Fibroblast of lung (primary cell): ENCODE measurements at places on chromosomes 11 and 22. TPM values are rescaled to one million over a fixed set of nuclear protein-coding genes. Genes with fewer than 3 reads are reported as not detected.

GRCh38 chr11:9947231-9947864, 283.5 kb downstream of the SWAP70 start:
- H3K36me3 ChIP-seq, result no peaks in the 10 kb centered on the region
- DNase-seq, result no peak
- H3K27ac ChIP-seq, result no peak overlapping the region
- no peak overlapping the region for H3K4me3 ChIP-seq

DNA sequence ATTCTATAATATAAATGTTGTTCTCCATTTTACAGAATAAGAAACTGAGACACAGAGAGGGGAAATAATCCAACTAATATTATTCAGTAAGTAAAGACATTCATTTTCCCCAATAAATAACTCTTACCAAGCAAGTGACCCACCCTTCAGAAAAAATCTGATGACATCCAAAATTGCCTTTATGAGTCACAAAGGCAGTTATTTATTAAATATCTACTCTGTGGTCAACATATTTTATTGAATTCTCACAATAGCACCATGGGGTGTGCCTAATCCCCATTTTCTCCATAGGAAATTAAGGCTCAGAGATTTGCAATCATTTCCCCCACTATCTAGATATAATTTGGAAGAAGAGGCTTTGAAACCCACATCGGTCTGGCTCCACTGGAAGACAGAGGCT, 161.5 kb upstream of the ISX start:
- no peak for DNase-seq
- H3K27me3 ChIP-seq, result no peaks in the 10 kb centered on the region
- H3K27ac ChIP-seq, result no peak overlapping the region
- no peaks in the 10 kb centered on the region for H3K36me3 ChIP-seq
- no peaks in the 10 kb centered on the region for H3K4me1 ChIP-seq

DNA sequence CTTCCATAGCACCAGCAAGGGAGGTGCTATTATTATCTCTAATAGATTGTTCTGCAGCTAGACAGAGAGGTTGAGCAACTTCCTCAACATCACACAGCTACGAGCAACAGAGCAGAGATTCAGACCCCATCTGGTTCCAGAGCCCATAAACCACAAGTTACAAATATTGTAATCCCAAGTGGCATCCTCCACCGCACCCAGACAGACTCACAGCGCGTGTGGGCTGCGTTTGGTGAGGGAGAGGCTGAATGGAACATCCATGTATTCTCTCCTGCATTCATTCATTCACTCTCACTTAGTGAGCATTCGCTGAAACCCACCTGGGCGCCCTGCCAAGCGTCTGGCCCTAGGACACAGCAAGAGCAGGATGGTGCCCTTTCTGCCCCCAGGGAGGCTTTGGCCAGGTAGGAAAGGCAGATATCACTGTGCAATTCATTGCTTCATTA, 33.5 kb downstream of the LIF start:
- H3K27ac ChIP-seq, result peak overlapping the region; percentile 92
- H3K4me1 ChIP-seq, result peaks cover 24% of the 10 kb centered on the region
- H3K36me3 ChIP-seq, result no peaks in the 10 kb centered on the region
- H3K27me3 ChIP-seq, result no peaks in the 10 kb centered on the region

DNA sequence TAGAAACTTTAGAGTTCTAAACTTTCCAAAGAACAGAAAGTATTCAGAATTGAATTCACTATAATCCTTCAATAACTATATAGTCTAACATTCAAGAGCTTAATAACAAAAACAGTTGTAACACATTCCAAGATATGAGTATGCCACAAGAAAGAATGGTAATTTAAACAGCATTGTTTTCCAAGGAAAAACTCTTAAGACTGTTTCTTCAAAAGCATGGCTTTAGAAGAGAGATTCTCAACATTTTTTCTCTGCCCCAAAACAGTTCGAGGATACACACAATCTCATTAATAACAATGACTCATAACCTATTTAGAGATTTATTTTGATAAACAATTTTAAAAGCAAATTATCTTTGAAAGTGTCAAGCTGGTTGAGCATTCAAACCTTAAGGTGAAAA, 16.7 kb upstream of the ARHGAP32 start:
- H3K4me1 ChIP-seq, result no peaks in the 10 kb centered on the region
- no peak for DNase-seq
- no peaks in the 10 kb centered on the region for H3K36me3 ChIP-seq
- H3K27me3 ChIP-seq, result no peaks in the 10 kb centered on the region
- no peak overlapping the region for H3K27ac ChIP-seq
- no peak overlapping the region for H3K4me3 ChIP-seq

DNA sequence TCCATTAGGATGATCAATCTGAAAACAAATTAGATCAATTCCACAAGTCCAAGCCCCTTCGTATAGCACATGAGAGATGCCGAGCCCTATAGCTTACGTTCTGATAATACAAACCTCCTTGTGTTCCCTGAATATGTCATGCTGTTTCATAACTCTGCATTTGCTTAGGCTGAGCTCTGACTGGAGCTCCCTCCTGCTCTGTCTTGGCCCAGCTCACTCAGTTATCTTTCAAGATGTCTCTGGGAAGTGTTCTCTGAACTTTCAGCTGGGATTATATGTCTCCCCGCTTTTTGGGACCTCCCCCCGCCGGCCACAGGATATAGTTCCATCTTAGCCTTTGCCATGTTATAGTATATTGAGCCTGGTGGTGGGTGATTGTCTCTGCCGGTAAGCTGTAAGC, 44.0 kb downstream of the FDX1 start:
- H3K27ac ChIP-seq, result no peak overlapping the region
- no peaks in the 10 kb centered on the region for H3K36me3 ChIP-seq
- no peaks in the 10 kb centered on the region for H3K27me3 ChIP-seq
- H3K4me1 ChIP-seq, result peaks cover 9% of the 10 kb centered on the region

DNA sequence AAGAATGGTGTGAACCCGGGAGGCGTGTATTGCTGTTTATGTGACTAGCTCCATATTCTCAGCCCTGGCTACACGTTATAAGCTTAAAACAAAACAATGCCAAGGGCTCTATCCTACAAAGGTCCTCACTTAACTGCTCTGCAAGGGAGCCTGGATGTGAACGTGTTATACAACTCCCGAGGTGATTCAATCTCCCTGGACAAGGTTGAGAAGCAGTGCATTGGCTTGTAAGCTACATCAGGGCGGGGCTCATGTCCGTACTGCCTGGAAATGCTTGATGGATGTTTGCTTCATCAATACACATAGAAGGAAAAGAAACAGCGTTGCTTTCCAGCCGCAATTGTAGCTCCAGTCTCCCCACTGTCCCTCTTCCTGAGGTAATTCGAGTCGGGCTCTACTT, 256.9 kb upstream of the SYN3 start:
- no peak overlapping the region for H3K4me3 ChIP-seq
- H3K36me3 ChIP-seq, result no peaks in the 10 kb centered on the region
- no peaks in the 10 kb centered on the region for H3K27me3 ChIP-seq
- H3K27ac ChIP-seq, result no peak overlapping the region
- no peaks in the 10 kb centered on the region for H3K4me1 ChIP-seq

DNA sequence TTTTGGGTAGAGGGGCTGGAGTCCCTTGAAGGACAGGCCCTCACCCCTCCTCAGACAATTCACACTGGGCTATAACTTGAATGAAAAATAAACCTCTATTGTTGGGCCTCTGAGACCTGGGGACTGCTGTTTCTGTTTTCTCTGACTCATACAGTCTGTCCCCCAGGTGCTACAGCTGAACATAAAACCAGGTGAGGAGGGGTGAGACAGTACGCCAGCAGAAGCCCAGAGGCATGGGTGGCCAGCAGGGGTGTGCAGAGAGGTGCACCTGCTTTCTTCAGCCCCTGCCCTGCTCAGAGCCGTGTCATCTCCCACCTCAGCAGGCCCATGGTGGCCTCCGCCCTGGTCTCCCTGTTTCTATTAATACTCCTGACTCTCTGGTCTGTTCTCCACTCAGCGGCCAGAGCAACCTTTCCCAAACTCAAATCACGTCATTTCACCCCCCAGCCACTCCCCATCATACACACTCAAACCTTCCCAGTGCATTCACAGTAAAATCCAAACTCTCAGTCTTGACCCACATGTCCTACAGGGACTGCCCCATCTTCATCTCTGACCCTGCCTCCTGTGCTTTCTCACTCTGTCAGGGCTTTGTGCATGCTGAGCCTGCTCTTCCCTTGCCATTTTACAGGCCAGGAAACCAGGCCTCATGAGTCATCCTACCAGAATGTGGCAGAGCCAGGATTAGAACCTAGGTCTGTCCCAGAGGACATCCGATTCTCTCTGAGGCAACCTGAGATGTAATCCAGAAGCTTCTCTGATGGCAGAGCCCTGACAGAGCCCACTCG, 5.4 kb upstream of the IL2RB start:
- no peak for DNase-seq
- no peak overlapping the region for H3K27ac ChIP-seq
- H3K4me1 ChIP-seq, result no peaks in the 10 kb centered on the region

- DNase-seq, result no peak
- peaks cover 3% of the 10 kb centered on the region for H3K4me1 ChIP-seq
- no peaks in the 10 kb centered on the region for H3K36me3 ChIP-seq
- no peaks in the 10 kb centered on the region for H3K27me3 ChIP-seq
- no peak overlapping the region for H3K4me3 ChIP-seq
- no peak overlapping the region for H3K27ac ChIP-seq
These were observed 100.2 kb upstream of the GAL start for GRCh38 chr11:68584097-68584496.

DNA sequence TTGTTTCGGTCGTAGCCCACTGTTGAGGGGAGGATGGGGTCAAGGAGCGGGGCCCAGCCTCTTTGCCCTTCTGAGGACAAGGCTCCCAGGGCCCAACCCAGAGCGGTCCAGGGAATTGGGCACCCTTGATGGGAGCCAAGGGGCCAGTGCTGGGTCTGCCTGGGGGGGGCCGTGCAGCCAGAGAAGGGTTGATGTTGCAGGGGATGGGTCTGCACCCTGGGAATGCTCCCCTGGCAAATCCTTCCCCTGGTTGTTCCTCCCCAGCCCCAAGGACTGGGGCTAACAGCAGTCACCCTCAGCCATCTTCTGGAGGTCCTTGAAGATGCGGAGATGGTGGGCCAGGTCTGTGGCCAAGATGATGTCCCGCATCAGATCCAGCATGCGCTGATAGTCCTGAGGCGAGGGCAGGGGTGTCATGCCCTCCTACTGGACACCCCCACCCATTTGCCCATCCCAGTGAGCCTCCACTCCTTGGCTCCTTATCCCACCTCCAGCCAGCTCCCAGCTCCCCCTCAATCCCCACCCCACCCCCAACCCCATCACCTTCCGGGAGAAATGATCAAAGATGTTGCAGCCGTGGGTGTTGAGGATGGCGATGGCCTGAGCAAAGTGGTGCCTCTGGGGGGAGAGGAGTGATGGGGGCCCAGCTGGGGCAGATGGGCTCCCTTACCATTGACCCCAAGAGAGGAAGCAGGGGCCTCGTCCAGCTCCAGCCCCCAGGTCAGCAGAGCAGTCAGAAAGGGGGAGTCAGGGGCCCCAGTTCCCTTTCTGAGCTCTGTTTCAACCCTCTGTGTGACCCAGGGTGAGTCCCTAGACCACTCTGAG, 95.0 kb downstream of the PDE2A start:
- no peaks in the 10 kb centered on the region for H3K4me1 ChIP-seq
- no peak overlapping the region for H3K4me3 ChIP-seq
- peaks cover 2% of the 10 kb centered on the region for H3K27me3 ChIP-seq
- DNase-seq, result no peak
- no peak overlapping the region for H3K27ac ChIP-seq

DNA sequence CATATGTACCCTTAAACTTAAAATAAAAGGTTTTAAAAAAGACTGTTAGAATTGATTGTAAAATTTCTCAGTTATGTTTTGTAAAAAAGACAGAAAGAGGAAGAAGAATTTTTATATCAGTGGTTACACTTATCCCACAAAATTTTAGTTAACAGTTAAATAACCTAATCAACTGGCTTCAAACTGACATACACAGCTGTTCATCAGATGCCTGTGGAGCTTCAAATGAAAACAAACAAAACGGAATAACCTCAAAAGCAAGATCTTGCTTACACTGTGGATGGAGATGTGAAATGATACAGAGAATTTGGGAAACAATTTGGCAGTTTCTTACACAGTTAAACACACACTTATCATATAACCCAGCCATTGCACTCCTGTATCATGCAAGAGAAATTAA, 521.0 kb downstream of the ETS1 start:
- DNase-seq, result no peak
- H3K36me3 ChIP-seq, result no peaks in the 10 kb centered on the region
- no peak overlapping the region for H3K27ac ChIP-seq
- no peaks in the 10 kb centered on the region for H3K4me1 ChIP-seq
- no peak overlapping the region for H3K4me3 ChIP-seq

Gene NLRP14
- total RNA-seq, result under 0.01 and 0.17 TPM in 2 replicates

Gene CFAP300
- 6.4 and 7.9 TPM in 2 replicates for total RNA-seq

Gene DNAJB13
- 0.17 TPM in 1 of 2 replicates, not detected in the other for total RNA-seq

Gene LARGE2
- total RNA-seq, result not detected in 2 replicates
